ENCODE measurements at places on chromosomes 16 and 17.

- no peak for DNase-seq
These were observed 681 bp upstream of the PLA2G15 start for GRCh38 chr16:68244481-68244902.

DNA sequence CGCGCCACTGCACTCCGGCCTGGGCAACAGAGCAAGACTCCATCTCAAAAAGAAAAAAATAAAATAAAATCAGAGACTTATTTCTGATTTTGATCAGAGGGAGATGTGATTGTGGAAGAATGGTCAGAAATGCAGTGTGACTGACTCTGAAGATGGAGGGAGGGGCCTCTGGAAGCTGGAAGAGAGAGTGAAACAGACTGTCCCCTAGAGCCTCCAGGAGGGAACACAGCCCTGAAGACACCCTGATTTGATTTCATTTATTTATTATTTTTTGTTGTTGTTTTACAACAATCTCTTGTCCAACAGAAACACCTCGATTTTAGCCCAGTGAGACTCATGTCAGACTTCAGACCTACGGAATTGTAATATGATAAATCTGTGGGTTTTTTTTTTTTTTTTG, 26.1 kb downstream of the BCL7C start:
- no peak for DNase-seq

- no peak for DNase-seq
These were observed 73.8 kb downstream of the RBFOX3 start for GRCh38 chr17:79537061-79537460.

DNA sequence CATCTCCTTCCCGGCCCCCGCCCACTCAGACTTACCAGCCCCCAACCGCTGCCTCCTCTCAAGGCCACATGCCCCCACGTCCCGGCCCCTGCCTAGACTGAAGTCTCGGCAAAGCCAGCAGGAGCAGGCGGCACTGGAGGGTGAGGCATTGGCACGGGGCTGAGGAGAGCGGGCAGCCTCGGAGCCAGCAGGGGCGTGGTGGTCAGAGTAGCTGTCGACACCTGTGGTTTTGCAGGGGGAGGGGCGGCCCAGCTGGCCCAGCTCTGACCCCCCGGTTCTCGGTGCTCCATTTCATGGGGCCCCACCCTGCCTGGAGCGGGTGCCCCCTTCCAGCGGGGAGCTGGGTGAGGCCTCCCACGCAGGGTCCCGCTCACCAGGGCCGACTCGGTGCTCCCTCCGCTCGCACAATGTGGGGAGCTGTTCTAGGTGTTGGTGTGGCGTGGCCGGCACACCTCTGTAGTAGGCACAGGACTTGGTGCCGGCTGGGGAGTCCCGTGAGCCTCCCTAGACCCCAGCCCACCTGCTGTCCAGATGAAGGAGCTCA, 4.7 kb downstream of the CDH15 start:
- no peak for DNase-seq

- no peak for DNase-seq
These were observed 9.1 kb downstream of the FOXJ1 start for GRCh38 chr17:76131692-76132573.

Measured in activated CD8-positive, alpha-beta memory T cell treated with anti-CD3 and anti-CD28 coated beads for 4 hours (primary cell).